Fibroblast of mammary gland (primary cell): ENCODE measurements at places on chromosomes 4 and X.

DNA sequence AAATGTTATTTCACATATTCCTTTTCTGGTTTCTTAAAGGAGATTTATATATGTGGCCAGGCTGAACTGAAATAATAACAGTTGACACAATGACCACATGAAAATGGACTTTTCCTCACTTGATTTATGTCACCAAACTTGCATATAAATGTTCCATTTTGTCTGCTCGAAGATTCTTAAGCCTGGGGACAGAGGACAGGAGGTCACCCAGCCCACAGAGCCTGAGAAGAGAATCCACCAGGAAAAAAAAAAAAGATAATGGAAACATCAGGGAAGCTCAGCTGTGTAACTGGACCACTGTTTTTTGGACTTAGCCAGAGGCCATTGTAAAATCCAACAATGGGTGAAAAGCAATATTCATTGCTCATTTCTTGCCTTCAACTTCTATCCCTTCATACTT is 359.0 kb upstream of the FGF16 start:
- DNase-seq: no peak

DNA sequence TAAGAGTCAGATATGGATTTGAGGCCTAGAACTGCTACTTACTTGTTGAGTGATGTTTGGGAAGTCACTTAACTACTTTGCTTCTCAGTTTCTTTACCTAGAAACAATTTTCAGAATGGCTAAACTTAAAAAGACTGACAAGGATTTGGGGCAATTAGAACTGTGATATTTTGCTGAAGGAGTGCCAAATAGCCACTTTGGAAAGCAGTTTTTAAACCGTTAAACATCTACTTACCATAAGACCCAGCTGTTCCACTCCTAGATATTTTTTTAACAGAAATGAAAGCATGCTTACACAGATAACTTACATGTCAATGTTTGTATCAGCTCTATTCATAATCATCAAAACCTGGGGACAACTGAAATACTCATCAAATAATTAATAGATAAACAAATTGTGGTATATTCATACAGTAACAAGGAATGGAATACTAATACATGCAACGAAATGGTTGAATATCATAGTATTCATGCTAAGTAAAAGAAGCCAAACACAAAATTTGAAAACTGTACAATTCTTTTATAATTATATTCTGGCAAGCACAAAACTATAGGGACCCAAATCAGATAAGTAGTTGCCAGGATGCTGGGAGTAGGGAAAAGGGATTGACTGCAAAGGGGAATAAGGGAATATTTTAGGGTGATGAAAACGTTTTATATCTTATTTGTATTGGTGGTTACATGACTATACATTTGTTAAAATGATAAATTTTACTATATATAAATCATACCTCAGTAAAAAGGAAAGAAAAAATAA is 24.0 kb downstream of the RPA4 start:
- DNase-seq: peak; percentile 1

DNA sequence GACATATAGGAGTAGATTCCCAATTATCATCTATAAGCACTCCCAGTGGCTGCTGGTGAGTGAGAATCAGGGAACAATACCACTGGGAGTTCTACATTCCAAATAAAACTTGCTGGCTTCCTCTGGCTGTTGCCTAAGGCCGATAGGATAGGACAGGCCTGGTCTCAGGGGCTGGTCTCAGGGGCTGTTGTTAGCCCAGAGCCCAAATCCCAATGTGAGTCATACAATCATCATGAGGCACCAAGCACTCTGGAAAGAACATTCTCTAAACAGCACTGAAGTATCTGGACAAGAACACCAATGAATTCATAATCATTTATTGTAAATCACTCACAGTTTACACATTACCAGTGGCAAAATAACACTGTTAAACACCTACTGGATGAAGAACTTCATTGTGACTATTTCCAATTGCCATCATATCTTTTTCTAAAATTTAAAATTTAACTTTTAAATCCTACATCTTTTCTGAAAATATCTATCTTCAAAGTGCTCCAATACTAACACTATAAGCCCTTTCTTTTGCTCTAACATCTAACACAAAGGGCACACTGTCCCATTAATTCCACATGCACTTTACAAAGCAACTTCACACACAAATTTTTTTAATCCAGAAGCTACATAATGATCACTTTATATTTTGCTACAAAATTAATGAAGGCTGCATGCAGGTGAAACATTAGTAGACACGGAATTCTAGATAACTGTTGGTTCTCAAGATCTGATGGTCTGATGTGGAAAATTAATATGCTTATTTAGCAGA is 67.6 kb upstream of the TMEM150C start:
- peak; percentile 59 for DNase-seq

GRCh38 chr4:123110685-123111084 is 188.3 kb upstream of the NUDT6 start:
- DNase-seq: peak; percentile 30

DNA sequence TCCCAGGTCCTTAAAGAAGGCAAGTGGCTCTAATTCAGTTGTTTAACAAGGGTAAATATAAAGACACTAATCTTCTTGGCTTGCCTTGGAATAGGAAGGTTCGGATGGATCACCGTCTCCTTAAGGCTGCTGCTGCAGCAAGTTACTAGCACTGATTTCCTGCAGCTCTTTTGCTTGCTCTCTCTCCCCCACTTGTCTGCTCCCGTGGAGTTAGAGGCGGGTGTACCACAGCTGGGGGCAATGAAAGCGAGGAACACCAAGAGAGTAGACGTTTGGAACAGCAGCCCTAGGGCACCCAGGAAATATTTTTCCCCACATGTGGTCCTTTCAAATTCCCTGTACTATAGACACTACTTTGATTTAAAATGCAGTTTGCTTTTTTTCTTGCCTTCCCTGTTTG is 202.2 kb downstream of the SH2D1A start:
- no peak for DNase-seq

DNA sequence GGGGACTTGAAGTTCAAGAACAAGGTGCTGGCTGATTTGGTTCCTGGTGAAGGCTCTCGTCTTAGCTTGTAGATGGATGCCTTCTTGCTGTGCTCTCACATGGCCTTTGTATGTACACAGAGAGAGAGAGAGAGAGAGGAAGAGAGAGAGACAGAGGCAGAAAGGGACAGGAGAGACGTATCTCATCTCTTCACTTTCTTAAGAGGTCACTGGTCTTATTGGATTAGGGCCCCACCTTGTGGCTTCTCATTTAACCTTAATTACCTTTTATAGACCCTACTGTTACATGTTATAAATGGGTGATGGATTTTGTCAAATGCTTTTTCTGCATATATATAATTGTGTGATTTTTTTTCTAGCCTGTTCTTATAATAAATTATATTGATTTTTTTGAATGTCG is 1444.2 kb downstream of the ADGRL3 start:
- peak; percentile 1 for DNase-seq

DNA sequence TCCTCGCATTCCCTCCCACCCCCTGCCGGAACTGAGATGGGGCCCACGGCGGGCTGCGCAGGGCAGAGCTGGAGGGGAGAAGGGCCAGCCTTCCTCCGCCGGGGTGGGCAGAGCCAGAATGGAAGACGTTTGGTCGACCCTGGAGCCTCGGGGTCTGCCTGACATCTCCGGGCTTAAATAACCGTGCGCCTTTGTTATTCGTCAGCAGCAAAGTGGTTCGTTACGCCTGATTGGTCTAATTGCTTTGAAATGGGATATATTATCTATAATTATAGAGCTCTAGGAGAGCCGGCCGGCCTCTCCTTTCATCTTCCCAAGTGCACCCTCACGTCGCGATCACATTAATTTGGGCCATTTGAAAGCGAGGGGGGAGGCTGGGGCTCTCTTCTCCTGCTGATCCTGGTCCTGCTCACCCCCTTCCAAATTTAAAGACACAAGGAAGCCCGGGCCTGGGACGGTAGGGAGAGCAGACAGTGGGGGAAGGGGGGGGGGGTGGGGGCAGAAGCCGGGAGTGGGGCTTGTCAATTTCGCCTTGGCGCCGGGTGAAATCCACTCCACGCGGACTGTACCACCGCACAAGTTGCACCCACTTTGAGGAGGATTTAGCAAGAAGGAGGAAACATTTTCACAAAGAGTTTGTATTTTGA is 4.7 kb upstream of the MSX1 start:
- no peak for DNase-seq

- DNase-seq: no peak
These were observed 23.7 kb downstream of the MGARP start for GRCh38 chr4:139256349-139256748.

DNA sequence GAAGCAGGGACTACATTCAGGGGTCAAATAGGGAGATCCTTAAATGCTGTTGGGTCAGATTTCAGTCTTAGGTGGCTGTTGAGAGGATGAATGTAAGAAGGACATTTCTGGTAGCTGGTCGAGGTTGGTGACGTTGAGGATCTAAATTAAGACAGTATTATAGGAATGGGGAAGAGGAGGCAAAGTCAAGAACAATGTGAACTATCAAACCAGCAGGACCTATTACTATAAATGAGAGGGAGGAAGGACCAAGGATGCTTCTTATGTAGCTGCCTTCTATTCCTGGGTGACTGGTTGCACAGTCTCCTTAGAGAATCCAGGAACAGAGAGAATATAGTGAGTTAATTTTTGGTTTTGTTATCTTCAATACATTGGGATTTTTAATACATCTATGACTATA is 118.5 kb upstream of the BMPR1B start:
- DNase-seq: no peak

DNA sequence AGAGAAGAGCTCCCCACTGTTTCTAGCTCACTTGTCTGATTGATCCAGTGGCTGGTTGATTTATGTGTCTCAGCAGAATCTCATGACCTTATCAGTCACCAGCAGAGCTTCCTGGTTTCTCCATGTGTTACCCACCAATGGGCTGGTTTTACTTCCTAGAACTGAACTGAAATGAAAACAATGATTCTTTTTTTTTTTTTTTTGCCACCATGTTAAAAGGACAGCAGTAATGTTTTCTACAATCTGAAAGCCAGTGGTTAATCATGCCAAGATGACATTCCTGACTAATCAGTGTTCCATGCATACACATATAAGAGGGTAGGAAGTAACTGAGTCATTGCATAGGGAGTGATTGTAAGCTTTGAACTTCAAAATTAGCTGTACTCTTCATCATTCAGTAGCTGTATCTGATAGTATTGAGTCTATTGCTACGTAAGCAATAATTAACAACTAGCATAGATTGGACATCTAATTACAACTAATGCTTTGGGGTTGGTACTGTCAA is 67.7 kb downstream of the SLC4A4 start:
- peak; percentile 52 for DNase-seq

- peak; percentile 18 for DNase-seq
These were observed 5.5 kb downstream of the GSTCD start for GRCh38 chr4:105714071-105714521.

GRCh38 chr4:86898562-86898961 is 6.3 kb upstream of the C4orf36 start:
- DNase-seq: no peak

DNA sequence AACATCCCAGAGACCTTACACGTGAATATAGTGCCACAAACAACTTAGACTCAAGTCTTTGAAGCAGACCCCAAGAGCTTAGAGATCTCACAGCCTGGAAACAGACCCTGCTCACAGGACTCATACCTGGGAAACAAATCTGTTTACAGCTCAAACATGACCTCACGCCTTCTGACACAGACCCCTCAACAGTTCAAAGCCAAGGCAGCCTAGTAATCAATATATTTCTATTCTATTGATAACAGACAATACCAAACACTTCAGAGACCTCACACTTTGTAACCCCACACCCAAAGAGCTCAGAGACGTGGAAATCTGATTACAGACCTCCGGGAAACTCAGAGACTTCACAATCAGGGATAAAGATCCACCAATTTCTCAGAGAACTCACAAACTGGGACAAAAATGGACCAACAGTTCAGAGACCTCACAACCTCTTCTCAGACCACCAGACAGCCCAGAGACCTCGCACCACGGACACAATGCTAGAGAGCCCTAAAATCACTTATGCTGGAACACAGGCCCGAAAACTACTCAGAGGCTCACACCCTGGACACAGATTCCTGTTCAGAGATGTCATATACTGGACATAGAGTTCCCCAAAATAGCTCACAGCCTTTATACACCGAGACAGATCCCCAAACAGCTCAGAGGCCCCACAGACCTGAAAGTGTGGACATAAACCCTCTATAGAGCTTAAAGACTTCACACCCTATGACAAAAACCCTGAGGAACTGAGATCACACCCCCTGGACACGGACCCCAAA is 14.8 kb downstream of the SUV39H1 start:
- DNase-seq: no peak

GRCh38 chr4:73788411-73788810 is 48.0 kb downstream of the CXCL8 start:
- DNase-seq: no peak

DNA sequence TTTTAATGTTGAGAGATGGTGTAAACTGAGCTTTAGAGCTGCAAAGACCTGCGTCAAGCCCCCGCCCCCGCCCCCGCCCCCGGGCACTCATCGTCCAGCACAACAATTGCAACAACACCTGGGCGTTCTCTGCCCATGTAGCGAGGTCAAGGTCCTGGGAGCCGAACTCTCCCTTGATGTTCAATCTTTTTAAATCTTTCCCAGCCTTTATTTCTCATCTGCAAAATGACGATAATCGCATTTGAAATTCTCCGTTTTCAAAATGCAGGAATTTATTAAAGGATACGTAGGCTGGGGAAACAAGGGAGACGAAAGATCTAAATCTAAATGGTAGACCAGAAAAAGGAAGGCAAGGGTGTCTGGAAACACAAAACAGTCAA is 648 bp upstream of the MSMO1 start:
- peak; percentile 75 for DNase-seq

DNA sequence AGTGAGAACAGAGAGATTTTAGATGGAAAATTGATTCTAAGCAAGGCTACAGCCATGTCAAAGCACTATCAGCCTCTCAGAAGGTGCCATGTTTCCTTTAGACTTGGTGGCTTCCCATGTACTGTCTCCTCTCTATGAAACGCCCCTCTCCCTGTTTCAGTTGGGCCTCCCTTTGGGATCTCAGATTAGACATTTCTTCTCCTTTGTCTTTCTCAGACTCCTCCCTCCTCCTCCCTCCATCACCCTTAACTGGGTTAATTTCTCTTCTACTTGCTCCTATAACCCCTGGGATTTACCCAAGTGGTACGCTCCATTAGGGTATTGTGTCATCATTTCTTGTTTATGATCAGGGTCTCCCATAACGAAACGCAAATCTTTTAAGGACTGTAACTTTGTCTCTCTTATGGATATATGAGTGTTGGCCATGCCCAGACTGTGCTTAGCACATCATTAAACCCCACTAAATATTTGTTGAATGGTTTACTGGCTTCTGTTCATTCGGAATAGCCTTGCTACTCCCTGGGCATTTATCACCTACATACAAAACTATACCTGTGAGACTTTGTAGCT is 106.8 kb downstream of the FAM9B start:
- no peak for DNase-seq

- DNase-seq: peak; percentile 64
These were observed 26.5 kb downstream of the HCCS start for GRCh38 chrX:11137543-11138139.

GRCh38 chr4:111323916-111324315 is 701.0 kb upstream of the PITX2 start:
- DNase-seq: peak; percentile 18
